Activated naive CD8-positive, alpha-beta T cell treated with anti-CD3 and anti-CD28 coated beads, Interleukin-2, amount 10 ng/mL, durations not matched to agents 7 days and 5 days (primary cell): ENCODE measurements at places on chromosomes 7 and 10. TPM values are rescaled to one million over a fixed set of nuclear protein-coding genes. Genes with fewer than 3 reads are reported as not detected.

Gene OR2A5
- not detected for total RNA-seq

Gene TMEM176B
- total RNA-seq, result 0.82 TPM

Gene ASNS
- total RNA-seq, result 40.0 TPM

Gene PDLIM1
- total RNA-seq, result 10.0 TPM

Gene TMEM184A
- not detected for total RNA-seq

Gene CPN1
- not detected for total RNA-seq

Gene SLC26A5
- 0.54 TPM for total RNA-seq

Gene FBXL13
- 1.4 TPM for total RNA-seq

Gene CALHM1
- total RNA-seq, result 0.94 TPM

Gene IGFBP1
- not detected for total RNA-seq

Gene NKX6-2
- not detected for total RNA-seq

Gene ADRB1
- 0.91 TPM for total RNA-seq

Gene CFAP70
- total RNA-seq, result 2.0 TPM

Gene SLC25A40
- total RNA-seq, result 47.6 TPM

Gene WNT8B
- total RNA-seq, result 0.54 TPM

Gene THSD7A
- total RNA-seq, result not detected

Gene INHBA
- total RNA-seq, result not detected

Gene GIMAP2
- total RNA-seq, result 140 TPM

Gene PIK3CG
- 54.1 TPM for total RNA-seq

Gene AKR1C1
- total RNA-seq, result 1.1 TPM

Gene LBX1
- total RNA-seq, result not detected

Gene LEP
- not detected for total RNA-seq

Gene DLX6
- not detected for total RNA-seq

Gene EPHA1
- 28.2 TPM for total RNA-seq

Gene RTKN2
- total RNA-seq, result 4.1 TPM

Gene SEM1
- 42.8 TPM for total RNA-seq

Gene SUGCT
- 0.44 TPM for total RNA-seq

Gene PPP1R9A
- 0.42 TPM for total RNA-seq

Gene RBP3
- total RNA-seq, result not detected

Gene NPC1L1
- total RNA-seq, result 0.11 TPM

Gene LAMB1
- not detected for total RNA-seq

Gene SPDYE8
- total RNA-seq, result not detected

Gene HOGA1
- total RNA-seq, result not detected
